WERI-Rb-1 (cell line): ENCODE measurements at places on chromosomes 16 and 17.

DNA sequence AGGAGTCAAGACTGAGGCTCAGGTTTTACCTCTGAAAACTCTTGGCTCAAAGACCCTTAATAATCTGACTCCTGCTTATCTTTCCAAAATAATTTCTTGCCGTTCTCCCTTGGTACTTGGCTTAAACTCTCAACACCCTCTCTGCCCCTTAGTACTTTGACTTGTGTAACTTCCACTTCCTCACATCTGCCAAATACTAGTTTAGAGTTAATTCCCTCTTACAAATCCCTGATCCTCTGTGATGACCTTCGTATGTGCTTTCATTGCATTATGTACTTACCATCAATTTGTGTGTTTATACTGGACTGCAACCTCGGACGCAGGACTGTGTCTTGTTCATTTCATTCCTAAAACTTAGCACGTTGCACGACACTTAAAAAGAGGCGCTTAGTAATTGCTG lies 35.2 kb downstream of the ZNF207 start:
- DNase-seq = no peak

DNA sequence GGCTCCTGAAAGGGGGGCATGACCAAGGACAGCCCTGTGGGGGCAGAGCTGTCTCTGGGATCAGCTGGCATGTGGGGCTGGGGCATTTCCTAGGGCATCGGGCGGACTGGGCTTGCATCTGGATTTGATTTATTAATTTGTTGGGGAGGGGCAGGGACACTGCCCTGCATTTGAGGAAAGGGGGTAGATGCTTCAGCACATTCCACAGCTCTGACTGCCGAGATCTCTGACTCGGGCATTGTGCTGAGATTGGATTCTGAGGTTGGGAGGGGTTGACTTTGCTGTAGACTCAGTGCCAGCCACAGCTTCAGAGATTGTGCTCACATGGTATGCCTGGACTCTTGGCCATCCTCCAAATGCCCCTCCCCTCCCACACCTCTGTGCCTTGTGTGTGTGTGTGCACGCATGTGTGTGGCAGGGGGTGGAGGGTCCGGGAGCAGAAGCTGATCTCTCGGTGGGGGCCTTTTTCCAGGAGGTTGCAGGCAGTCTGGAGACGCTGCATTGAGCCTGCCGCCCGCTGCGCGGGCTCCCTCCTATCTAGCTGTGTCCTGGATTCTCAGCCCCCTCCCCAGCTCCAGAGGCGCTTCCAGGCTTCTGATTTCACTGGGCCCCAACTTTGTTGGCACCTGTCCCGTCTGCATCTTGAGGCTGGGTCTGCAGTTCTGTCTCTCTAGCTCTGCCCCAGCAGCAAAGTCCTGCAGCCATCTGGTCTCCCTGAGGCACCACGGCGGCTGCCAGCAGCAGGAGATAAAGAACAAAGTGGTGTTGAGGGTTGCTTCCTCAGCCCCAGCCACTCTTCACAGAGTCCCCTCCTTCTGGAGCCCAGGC lies 14.9 kb downstream of the IGFBP4 start:
- DNase-seq = no peak

GRCh38 chr17:78337244-78338109 lies 22.4 kb downstream of the SOCS3 start:
- DNase-seq = no peak

DNA sequence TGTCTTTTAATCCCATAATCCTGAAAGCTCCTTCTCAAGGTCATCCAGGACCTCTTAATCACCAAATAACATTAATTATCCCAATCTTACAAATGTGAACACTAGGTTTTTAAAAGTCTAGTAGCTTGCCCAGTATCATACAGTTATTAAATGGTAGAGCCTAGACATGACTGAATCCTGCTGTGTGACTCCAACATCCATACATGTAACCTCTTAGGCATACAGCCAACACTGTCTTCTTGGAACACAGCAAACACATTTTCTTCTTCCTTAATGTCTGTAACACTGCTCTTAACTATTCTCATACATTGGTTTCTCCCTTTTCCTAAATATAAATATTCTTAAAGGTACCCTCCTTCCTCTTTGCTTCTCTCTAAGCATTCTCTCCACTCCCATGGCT lies 13.7 kb downstream of the BRIP1 start:
- no peak for DNase-seq

GRCh38 chr16:19377864-19378263 lies 39.8 kb upstream of the TMC5 start:
- no peak for DNase-seq

DNA sequence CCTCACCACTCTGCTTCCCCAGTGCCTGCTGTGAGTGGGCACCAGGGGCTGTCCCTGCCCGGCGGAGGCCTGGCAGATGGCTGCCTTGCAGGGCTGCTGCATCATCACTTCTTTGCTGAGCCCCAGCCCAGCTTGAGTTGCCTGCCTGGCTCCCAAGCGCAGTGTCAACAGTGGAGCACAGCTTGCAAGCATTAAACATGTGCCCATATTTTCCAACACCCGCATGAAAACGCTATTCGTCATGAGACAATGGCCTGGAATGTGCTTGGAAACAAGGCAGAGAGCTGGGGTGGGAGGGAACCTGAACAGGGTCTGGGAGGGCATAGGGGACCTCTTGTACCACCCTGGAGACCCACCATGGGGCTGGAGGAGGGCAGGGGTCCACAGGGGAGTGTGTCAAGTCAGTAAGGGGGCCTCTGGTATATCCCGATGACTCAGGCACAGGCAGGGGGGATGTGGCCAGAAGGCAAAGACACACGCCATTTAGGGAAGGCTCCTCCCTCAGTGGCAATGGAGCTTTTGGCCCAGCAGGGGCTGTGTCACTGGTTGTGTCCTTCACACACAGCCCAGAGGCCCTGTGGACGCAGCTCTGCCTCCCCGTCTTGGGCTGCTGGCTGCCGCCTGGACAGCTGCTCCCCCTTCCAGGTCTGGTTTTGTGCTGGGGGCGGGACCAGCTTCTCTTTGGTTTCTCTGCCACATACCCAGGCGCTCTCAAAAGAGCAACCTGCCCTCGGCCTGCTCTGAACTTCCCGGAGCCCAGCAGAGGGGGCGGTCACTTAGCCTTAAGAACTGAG lies 17.4 kb upstream of the MTSS2 start:
- DNase-seq = peak; percentile 71

GRCh38 chr16:88681709-88682451 lies 4.4 kb downstream of the SNAI3 start:
- no peak for DNase-seq

GRCh38 chr17:71503710-71504465 lies 616.9 kb upstream of the SOX9 start:
- DNase-seq = no peak

DNA sequence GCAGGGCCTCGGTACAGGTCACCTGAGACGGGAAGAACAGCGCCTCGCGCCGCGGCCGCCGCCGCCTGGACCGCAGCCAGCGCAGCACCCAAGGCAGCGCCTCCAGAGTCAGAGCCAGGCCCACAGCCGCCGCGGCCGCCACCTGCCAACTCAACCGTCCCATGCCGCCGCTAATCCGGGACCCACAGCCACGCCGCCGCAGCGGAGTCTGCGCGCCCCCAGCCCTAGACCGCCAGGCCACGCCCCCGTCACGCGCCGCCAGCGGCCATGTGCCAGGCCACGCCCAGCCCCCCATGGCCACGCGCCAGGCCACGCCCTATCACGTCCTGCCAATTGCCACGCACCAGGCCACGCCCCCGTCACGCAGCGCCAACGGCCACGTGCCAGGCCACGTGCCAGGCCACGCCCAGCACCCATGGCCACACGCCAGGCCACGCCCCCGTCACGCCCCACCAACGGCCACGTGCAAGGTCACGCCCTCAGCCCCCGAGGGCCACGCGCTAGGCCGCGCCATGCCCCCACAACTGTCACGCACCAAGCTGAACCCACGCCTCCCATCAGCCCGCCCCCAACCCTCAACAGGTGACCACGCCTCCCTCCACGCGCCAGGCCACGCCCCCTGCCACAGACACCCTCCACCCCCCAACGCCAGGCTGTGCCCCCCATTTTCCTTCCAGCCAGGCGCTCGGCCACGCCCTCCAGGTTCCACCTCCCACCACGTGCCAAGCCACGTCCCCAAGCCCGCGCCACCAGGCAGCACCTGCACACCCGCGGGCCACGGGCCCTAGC lies at the start of gene PLD6:
PLD6 (minus strand) TSS at position 210 of the 789 bp plus-strand sequence; CDS start at position 163, 47 bp downstream.
- peak; percentile 95 for DNase-seq

DNA sequence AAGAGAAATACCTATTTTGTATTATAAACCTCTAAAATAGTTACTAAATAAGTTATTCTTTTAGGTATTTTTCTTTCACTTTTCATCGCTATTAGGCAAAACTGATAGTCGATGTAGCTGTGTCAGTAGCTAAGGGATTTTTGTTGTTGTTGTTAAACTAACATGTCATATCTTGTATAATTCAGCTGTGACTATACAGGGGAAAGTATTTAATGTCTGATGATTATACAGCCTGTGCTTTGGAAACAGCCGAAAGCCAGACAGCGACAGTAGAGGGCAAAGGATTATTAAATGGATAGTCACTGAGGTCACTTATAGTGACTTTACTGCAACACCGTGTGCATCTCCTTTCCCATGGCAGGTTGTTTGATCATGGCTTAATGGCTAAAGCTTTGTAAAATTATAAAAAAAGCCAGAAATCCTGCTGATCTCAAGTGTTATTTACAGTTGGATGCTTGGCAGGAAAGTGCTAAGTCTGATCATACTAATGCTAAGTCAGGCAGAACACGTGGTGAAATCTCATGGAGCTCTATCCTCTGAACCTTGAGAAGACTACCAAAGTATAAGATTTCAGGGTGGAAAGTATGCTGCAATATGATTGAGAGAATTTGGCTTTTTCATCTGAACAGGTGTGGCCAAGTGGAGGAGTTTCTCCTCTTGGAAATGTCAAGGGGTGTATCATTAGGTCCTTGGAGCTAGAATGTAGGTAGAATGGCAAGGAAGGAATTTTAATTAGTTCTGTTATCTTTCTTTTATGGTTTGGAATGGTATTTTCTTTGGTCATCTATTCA lies 88.4 kb downstream of the FTO start:
- DNase-seq = no peak

- DNase-seq = no peak
These were observed 19.5 kb downstream of the COTL1 start for GRCh38 chr16:84598360-84598759.

DNA sequence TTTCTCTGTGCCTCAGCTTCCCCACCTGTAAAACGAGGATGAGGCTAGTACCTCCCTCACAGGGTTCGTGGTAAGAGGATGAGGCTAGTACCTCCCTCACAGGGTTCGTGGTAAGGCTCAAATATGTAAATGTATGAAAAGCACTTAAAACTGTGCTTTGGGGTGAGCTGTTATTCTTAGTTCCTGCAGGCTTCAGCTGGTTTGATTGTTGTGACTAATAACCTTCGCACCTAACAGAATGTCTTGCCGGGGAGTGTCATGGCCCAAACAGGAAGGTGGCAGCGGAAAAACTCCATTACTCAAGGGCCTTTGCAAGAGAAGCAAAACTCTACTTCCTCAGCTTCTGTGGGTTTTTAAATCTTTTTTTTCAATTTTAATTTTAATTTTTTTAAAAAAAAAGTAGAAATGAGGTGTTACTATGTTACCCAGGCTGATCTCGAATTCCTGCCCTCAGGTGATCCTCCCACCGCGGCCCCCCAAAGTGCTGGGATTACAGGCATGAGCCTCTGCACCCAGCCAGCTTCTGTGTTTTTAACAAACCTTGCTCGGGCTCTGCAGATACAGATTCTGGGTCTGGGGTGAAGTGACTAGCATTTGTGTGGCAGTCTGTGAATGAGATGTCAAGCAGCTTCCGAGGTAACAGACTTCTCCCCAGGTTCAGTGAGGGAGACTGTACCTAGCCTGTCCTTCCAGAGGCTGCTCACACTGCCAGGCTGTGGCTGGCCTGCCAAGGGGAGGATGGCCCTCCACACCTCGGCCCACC lies 103.0 kb downstream of the RAB11FIP4 start:
- no peak for DNase-seq

DNA sequence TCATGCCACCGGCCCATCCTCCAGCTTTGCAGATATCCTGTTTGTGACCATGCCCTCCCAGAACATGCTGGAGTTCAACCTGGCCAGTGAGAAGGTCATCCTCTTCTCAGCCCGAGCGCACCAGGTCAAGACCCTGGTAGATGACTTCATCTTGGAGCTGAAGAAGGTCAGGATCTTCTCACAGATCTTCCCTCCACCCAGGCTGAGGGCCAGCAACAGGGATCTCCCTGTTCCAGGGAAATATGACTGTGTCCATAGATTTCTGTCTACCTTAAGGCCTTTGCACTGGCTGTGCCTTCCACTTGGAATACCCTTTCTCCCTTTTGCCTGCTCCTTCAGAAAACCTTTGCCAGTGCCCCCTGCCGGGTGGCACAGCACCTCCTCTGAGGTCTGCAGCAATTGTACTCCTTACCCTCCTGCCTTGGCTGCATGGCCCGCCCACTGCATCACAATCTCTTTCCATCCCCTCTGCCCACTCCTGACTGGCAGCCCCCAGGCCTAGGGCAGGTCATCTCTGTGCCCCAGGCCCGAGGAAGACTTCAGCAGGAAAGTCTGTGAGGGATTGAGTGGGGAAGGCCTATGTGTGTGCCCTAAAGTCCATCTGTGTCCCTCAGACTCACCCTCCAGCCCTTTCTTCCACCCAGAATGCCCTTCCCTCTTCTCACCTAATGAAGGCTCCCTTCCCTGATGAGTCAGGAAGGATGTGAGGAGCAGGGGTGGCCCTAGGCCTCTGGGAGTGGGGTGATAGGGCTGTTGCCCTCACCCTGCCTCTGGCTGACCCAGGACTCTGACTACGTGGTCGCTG lies 27.3 kb upstream of the ALKBH5 start:
- no peak for DNase-seq

DNA sequence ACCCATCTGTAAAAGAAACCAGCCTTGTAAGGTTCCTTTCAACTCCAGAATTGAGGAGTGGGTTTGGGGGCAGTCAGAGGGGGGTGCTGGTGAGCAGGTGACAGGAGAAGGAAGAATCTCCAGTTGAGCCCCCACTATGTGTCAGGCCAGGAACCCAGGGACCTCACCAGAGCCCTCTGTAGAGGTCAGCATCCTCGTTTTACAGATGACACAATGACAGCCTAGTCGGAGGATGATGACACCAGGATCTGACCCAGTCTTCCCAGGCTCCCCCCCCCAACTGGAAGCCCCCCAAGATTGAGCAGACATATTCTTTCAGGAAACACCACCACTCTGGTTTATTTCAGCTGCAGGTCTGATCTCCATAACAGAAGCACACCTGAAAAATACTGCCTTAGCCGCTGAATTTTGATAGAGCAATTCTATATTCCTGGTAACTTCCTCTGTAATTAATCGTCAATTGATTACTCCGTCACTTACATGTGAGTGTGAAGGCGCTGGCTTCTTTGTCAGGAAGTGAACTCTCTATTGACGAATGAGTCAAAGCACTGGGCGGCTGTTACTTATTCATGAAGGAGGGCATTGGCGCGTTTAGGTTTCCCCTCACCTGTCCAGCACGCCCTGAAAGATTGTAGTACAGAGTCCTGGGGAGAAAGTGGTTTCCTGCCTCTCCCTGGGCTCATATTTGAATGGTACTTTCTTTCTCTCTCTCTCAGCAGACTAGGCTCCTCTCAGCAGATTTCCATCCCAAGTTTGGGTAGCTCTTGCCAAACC lies 21.2 kb downstream of the SOCS3 start:
- no peak for DNase-seq

DNA sequence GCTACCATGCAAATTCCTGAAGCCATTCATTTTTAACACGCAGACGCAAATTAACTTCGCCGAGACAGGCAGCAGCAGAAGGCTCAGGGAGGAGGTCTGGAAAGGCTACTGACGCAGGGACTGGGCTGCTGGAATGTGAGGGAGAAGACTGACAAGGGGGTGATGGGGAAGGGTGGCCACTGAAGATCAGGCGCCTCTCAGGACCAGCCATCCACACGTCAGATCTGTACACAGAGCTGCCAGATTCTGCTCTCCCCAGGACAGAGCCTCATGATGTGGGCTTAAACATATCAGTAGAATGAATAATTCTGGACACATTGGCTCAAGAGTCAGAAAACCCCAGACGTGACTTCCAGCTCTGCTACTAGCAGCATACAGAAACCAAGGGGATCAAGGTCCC lies 25.6 kb upstream of the CLEC18B start:
- no peak for DNase-seq
